Stimulated activated CD4-positive, alpha-beta T cell treated with anti-CD3 and anti-CD28 coated beads, Interleukin-4, amount 100 ng/mL, for 48 hours (primary cell): ENCODE measurements at places on chromosomes 16 and 17.
A peak's percentile ranks its signal among the peaks of the same experiment; 100 is the strongest.

DNA sequence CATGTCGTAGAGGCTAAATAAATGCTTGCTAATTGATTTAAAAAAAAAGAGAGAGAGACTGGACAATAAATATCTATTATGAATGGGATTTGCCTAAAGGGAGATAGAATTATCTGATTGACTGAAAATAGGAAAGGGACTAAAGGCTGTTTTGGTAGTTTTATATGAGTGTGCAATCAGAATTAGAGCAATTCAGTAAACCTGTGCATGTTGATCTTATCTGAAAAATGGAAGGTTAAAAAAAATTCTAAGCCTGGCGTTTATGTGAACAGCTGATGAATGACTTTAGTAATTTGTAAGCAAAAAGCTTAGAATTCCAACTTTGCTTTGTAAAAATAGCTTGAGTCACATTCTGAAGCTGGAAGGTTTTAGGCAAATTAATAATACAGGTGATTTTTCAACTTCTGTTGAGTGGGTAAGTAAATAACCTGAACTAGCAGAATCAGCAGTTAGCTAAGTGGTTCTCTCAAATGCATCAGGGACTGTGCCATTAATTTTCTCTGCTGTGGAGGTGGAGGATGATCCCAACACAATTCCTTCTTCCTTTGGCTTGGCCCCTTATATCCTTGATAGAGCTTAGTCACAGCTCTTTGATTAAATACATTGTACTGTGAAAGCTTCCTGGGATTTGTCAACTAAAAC lies 254.4 kb downstream of the PHKB start:
- no peak for DNase-seq

DNA sequence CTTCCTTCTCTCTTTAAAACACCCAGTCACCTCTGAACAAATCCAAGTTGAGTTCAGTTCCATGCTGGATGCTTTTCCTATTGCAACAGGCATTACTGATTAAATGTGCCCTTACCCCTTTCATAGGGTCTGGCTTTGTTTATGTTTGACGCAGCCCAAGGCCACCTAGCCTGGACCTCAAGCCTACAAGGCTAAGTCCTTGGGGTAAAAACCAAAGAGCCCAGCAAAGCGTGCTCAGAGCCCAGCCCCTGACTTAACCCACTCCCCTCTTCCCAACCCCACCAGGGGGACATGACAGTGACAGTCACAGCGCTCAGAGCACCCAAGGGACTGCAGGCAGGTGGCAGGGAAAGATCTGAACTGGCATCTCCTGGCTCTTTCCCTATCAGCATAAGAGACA lies 200.6 kb downstream of the XYLT1 start:
- DNase-seq: no peak

GRCh38 chr17:82019690-82020571 lies 2.7 kb downstream of the CENPX start:
- peak; percentile 70 for DNase-seq

GRCh38 chr17:79944821-79945391 lies 90.8 kb downstream of the TBC1D16 start:
- no peak for DNase-seq

- DNase-seq: no peak
Measured at GRCh38 chr16:23424292-23424958, 28.6 kb downstream of the COG7 start.

DNA sequence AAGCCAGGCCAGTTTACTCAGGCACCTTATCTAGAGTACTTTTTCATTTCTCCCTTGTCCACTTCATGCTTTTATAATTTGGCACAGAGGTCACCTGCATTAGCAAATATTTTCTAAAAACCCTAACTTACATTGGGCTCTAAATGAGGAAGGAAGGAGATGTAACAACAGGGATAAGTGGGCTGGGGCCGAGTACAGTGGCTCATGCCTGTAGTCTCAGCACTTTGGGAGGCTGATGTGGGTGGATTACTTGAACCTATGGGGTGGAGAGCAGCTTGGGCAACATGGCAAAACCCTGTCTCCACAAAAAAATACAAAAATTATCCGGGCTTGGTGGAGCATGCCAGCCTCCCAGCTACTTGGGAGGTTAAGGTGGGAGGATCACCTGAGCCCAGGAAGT lies 55.9 kb downstream of the TMEM100 start:
- no peak for DNase-seq

DNA sequence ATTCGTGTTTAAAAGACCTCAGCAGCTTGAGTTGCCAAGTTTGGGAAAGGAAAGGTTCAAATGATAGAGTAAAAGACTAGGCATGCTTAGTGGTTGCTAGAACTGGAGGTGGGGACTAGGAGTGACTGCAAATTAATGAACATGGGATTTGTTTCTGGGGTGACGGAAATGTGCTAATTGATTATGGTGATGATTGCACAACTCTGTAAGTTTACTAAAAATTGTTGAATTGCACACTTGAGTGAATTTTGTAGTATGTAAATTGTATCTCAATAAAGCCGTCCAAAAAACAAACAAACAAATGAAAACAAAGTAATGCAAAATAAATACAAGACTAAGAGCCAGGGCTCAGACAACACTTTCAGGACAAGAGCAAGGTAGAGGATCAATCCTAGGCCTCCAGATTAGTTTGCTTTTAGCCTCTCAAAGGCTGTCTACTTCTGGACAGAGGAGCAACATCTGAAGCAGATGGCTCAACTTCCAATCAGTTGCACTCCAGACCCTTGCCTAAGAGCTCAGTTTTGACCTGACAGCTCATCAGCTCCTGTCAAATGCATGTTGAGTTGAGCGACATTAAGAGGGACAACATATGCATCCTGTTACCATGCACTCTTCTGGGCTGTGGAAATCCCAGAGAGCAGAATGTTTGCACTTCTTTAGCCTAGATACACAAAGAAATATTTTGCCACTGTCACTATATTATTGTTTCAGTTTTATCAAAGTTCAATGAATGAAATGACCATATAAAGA lies 111.2 kb upstream of the ASIC2 start:
- DNase-seq: no peak

DNA sequence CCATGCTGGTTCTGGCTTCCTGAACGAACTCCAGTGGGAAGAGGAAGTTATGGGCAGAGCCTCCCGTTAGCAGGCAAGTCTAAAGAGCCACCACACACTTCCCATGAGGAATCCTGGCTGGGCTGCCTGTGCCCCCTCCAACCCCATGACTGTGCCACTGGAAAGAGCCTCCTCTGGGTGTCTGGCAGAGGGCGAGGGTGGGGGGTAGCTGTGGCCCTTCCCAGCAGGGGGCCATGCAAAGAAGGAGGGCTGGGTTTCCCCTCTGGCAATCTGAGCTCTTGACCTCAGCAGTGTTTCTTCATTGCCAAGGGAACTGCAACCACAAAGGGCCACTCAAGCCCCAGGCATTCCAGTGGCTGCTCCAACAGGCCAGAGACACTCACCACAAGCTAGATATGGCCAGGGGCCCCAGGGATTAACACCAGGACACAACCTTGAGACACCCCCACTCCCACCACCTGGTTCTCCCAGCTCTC lies 1.7 kb upstream of the RRAD start:
- no peak for DNase-seq
